ENCODE measurements at places on chromosomes 13 and 19. TPM values are rescaled to one million over a fixed set of nuclear protein-coding genes. Genes with fewer than 3 reads are reported as not detected.

Gene FLT3LG
- total RNA-seq: 10.7 TPM

Gene SIGLEC9
- 0.77 TPM for total RNA-seq

Gene PLA2G4C
- total RNA-seq: 27.3 TPM

Gene ZNF729
- 1.6 TPM for total RNA-seq

Gene IL12RB1
- 0.62 TPM for total RNA-seq

Gene LILRA5
- 1.2 TPM for total RNA-seq

Gene PGLYRP2
- 9.2 TPM for total RNA-seq

Gene SLITRK5
- 0.77 TPM for total RNA-seq

Gene FBN3
- 5.2 TPM for total RNA-seq

Gene CGB2
- total RNA-seq: not detected

Gene FUZ
- total RNA-seq: 39.2 TPM

Gene KANK3
- 23.8 TPM for total RNA-seq

Gene BRSK1
- 10.9 TPM for total RNA-seq

Gene INAFM1
- total RNA-seq: 30.2 TPM

Gene KLK14
- 5.3 TPM for total RNA-seq

Gene NANOS3
- total RNA-seq: 1.5 TPM

Gene CCDC194
- total RNA-seq: not detected

Gene KCNRG
- total RNA-seq: 1.0 TPM

Gene ZNF541
- total RNA-seq: 13.9 TPM

Gene ELANE
- total RNA-seq: not detected

Gene AP3D1
- 115 TPM for total RNA-seq

Gene ZNF649
- total RNA-seq: 33.5 TPM

Gene ZNF835
- total RNA-seq: 4.5 TPM

Measured in prostate gland (tissue), 2 donors.